Activated CD8-positive, alpha-beta T cell treated with anti-CD3 and anti-CD28 coated beads, Interleukin-2, amount 10 ng/mL, durations not matched to agents 7 days and 5 days (primary cell): ENCODE measurements at places on chromosomes 4 and X. TPM values are rescaled to one million over a fixed set of nuclear protein-coding genes. Genes with fewer than 3 reads are reported as not detected.

The MMRN1 gene
- 0.47 TPM for total RNA-seq

The DOK7 gene
- total RNA-seq: not detected

The DSPP gene
- not detected for total RNA-seq

The F8 gene
- 4.1 TPM for total RNA-seq

The AMTN gene
- not detected for total RNA-seq

The SULT1B1 gene
- total RNA-seq: 1.1 TPM

The TLR6 gene
- 3.1 TPM for total RNA-seq

The PLRG1 gene
- 80.1 TPM for total RNA-seq

The SCFD2 gene
- total RNA-seq: 25.1 TPM

The CSAG1 gene
- total RNA-seq: not detected

The USP51 gene
- total RNA-seq: 1.2 TPM

The SFRP2 gene
- total RNA-seq: not detected

The UGT2A1 gene
- total RNA-seq: not detected

The ADH1B gene
- not detected for total RNA-seq

The SPON2 gene
- 14.7 TPM for total RNA-seq

The KIAA1210 gene
- total RNA-seq: not detected

The GPC4 gene
- total RNA-seq: not detected

The NR3C2 gene
- 5.7 TPM for total RNA-seq

The TCEAL7 gene
- not detected for total RNA-seq
